ENCODE measurements at places on chromosomes 1 and 21.

DNA sequence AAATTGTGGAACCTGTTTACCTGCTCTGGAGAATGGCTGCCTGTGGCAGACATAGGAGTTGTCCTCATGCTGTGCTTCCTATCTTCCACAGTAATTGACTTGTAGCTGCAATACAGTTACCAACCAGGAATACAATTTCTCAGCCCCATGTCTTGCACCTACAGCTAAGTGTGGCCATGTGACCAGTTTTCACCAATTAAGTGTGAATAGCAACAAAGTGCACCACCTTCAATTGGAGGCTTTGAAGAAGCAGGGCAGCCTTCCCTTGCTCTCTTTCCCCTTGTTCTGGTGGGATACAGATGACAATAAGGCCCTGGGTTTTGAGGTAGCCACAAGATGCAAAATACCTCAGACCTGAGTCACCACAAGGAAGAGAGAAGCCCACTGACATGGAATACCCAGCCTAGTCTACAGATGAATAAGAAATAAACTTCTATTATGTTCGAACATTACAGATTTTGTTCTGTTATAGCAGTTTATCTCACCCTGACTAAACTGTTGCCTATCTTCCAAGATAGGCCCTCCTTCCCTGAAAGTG, 70.2 kb upstream of the S1PR1 start:
- no peak for DNase-seq

DNA sequence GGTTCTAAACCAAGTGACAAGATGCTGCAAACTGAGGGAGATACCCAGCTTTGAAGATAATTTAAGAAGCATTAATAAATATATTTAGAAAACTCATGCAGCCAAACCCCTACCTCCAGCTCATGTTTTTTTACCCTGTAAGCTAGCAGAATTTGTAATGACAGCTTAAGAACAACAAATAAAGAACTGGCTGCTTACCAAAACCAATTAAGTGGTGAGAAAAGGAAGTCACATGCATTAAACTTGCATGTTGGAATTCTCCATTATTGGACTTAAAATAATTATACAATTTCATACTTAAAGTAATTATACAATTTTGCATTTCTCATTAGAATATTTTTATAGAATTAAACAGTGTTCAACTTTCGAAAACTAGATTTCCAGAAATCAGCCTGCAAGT, 75.6 kb upstream of the CNIH3 start:
- DNase-seq = no peak

GRCh38 chr1:175537571-175537970, 205.8 kb downstream of the TNR start:
- no peak for DNase-seq

DNA sequence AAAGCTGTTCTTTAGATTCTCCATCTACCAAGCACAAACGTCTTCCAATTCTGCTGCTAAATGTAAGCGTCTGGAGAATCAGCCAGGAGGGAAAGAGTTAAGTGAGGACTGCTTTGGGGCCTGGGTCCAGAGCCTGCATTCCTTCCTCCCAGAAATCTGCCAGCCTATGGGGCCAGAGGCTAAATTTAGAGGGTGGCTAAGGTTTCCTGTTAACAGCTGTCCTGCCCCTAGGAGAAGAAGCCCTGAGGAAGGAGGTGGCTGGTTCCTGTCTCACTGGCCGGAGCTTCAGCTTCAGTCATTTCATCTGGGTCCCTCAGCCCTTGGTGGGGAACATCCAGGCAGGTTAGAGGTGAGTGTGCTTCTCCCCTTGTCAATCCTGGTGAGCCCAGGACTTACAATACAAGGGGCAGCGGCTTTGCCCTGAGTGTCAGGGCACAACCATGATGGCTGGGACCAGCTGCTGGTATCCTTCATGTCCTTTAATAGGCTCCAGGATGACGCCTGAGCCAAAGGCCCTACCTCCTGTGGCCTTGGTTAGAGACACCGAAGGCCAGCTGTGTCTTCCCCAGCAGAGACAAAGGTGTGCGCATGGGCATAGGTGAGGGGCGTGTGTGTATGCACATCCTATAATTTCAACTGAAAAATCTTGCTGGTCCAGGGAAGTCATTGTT, at the start of gene STYXL2:
STYXL2 (plus strand) TSS at position 230 of the 671 bp plus-strand sequence. CDS start 775 bp downstream, outside the sequence.
- no peak for DNase-seq

DNA sequence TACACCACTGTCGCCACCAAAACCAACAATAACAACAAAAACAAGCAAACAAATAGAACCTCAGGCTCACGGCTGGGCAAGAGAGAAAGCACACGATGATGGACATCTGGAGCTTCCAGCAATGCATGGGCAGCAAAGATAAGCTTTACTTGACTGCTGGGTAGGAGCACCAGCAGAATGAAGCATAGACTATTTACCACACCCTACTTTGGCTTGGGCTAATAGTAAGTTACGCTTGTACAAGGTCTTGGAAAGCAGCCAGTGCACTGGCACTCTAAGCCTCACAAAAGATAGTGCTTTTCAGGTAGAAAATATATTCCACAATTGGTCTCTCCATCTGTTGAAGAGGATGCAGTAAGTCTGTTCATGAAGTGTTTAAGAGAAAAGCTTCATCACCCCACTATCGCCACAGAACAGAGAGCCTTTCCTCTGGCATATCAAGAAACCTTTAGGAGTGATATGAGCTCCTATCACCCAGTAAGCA, 13.6 kb downstream of the ADIPOR1 start:
- DNase-seq = no peak

GRCh38 chr1:54547601-54548388, at the start of gene ACOT11:
TSS of gene ACOT11 (plus strand) at chr1:54548228. CDS start at chr1:54548310, 82 bp downstream.
- DNase-seq = no peak

DNA sequence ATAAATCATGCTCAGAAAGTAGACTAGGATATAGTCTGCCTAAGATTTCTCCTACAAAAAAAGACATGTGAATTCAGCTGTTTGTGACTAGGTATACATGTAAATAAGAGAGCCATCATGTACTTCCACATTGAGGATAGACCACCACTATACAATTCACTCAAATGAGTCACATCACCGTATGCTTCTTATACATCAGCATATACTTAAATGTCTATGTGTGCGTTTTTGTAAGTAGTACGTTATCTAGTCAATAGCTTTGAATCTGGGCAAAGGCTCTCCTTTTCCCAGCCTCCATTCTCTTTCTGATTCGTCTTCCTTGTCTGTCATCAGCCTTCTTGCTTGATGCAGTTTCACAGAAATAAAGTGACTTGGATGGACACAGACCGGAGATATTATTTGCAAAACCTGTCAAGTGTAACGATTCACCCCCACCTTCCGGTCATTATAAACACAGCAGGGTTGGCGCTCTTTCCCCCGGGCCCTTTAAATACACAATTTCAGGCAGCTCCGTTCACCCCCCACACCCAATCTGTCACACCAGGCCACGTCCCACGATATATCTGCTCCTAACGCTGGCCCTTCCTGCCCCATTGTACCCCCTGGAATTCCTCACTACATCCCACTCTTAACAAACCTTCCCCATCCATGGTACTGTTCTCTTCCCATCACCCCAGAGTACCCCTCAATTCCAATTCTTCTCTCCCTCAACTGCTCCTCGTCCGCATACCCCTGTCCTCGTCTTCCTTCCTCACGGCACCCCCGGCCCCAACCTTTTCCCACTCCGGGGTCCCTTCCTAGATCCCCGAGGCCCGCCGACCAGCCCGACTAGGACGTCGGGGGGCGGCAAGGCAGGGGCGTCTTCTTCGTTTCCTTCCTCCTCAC, 636 bp downstream of the VAMP4 start:
- DNase-seq = peak; percentile 25

DNA sequence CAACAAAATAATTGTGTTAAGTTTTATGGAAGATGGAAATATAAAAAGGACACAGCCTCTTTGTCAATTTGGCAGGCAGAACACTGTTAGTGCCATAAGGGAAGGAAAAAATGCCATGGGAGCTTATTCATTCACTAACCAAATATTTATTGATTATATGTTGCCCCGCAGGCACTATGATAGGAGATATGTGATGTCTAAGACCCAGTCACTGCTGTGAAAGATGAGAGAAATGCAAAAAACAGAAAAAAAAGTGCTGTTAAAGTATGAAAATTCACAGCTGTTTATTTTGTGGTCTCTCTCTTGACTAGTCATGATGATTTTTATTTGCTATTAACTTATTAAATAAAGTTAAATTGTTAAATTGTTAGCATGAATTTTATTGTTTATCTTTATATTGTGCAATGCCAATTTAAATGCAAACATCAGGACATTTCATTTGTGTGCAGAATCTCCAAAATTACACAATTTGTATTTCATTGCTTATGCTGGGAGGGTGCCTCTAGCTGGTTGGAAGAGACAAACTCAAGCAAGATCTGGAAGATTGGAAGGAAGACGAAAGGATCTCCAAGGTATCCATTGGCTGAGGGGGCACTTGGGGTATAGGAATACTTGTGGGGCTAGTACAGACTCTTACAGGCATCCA, 17.8 kb upstream of the PTGFR start:
- no peak for DNase-seq

GRCh38 chr1:239995281-239995680, 96.4 kb upstream of the FMN2 start:
- no peak for DNase-seq

DNA sequence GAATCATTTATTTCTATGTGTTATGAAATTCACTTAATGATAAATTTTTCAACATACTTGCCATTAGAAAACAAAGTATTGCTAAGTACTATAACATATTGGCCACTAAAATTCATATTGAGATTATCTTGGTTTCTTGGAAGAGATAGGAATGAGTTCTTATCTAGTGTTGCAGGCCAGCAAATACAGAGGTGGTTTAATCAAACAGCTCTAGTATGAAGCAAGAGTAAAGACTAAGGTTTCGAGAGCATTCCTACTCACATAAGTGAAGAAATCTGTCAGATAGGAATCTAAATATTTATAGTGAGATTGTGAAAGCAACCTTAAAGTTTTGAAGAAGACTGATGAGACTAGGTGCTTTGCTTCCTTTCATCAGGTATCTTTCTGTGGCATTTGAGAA, 37.9 kb upstream of the FOXE3 start:
- no peak for DNase-seq

GRCh38 chr1:155226910-155227260, 18.4 kb downstream of the MTX1 start:
- peak; percentile 41 for DNase-seq

GRCh38 chr1:59486615-59487014, 189.7 kb downstream of the FGGY start:
- DNase-seq = no peak

GRCh38 chr1:229625071-229625914, 629 bp downstream of the TAF5L start:
- DNase-seq = peak; percentile 43

DNA sequence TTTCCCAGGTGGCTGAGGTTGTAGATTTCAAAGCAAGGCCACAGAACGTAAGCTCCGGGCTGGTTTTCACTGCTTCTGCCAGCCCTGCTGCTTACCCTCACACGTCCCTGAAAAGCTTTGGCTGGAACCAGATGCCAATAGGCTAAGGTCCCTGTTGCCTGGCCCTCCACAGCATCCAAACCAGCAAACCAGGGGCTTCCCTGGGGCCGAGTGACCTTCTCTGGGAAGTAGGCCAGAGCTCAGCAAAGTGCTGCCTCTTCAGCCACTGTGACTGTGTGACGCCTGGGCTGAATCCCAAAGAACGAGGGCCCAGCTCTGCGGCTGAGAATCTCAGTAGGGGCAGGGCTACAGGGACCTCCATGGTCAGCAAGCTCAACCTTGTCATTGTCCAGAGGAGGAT, 28.9 kb upstream of the RBM15 start:
- DNase-seq = no peak

- DNase-seq = no peak
Observed at GRCh38 chr21:16343776-16344175, 614.0 kb downstream of the USP25 start.

DNA sequence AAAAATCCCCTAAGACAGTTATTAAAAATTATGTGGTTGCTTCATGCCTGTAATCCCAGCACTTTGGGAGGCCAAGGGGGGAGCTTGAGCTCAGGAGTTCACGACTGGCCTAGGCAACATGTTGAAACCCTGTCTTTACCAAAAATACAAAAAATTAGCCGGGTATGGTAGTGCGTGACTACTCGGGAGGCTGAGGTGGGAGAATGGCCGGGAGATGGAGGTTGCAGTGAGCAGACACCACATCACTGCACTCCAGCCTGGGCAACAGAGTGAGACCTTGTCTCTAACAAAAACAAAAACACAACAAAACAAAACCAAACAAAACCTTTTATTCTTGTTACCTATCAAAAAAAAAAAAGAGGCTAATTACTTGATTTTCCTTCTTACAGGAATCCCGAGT, 2.1 kb downstream of the ELK4 start:
- DNase-seq = no peak

DNA sequence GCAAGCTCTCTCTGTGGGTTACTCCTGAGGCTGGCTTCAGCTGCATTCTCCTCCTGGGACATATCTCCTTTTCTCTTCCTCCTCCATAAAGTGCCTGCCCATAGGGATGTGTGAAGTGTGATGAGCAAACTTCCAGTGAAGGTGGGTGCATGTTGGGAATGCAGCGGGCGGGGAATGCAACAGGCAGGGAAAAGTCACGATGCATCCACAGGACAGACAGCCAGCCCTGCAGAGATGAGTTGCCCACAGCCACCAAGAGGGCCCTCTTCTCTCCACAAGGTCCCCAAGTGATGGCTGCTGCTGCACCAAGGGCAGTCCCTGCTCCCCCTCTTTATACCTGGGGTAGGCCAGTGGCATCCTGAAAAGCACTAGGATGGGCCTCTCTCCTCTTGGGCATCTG, 33.6 kb upstream of the RNF187 start:
- DNase-seq = no peak

DNA sequence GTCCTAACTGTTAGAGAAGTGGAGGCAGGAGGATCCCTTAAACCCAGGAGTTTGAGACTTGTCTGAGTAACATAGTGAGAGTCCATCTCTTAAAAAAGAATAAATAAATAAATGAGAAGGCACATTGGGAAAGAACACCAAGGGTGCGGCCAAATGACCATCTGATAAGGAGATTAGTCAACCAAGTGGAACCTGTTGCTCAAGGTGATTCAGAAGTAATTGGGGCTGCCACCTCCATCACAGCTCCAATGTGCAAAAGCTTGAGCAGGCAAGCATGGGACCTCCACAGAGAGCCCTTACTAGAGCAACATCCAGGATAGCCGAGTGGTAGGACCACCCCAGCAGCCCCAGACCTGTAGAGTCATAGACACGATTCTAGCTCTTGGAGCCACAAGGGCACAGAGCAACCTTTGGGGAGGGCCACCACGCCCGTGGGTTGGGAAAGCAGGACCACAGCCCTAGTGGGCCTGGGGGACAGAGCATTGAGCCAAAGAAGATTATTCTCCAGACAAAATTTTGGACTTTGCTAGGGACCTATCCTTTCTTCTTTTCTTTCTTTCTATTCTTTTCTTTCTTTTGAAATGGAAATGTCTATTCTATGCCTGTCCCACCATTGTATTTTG, 40.9 kb downstream of the KCNK1 start:
- DNase-seq = no peak

DNA sequence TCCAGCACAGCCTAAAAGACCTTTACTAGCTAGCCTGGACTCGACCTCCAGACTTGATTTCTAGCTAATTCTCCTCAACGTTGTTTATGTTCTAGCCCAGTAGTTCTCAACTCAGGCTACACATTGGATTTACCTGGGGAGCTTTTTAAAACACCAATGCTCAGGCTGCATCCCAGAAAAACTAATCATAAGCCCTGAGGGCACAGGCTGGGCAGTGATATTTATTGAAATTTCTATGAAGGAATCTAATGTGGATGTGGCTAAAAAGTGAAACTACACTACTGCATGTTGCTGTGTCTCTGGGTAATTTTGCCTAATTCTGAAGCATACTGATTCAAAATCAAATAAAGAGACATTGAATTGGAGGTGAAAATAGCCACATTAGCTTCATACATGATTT, 479.4 kb downstream of the KCNT2 start:
- DNase-seq = no peak
